CD4-positive, alpha-beta T cell treated with Interleukin-6 for 4 hours (primary cell): ENCODE measurements at places on chromosomes 3 and 15.
A peak's percentile ranks its signal among the peaks of the same experiment; 100 is the strongest.

GRCh38 chr3:111335512-111336303 is 206.3 kb upstream of the CD96 start:
- no peak for DNase-seq

DNA sequence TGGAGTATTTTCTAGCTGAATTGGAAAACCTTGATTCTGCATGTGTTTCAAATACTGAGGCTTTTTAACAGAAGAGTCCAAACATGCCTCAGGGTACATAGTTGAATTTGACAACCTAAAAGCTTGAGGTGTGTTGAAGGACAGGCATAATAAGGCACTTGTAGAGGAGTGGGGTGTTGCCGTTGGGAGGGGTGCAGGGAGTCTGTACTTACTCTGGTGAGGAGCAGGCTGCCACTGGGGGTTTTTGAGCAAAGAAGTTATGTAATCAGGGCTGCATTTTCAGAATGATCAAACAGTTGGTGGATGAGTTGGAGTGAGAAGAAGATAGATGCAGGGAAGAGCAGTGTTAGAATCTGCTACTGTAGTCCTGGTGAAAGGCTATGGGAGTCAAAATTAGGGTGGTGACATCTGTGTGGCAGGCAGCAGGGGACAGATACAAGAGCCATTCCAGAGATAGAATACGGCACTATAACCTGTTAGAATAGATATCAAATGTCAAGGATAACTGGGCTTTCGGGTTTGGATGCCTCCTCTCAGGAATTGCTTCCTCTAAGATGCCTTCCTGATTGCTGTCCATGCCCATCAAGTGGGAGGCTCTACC is 161.6 kb downstream of the GHSR start:
- no peak for DNase-seq

GRCh38 chr3:28590860-28591259 is 242.2 kb upstream of the AZI2 start:
- DNase-seq, result no peak

- DNase-seq, result peak; percentile 37
Observed at GRCh38 chr3:152243721-152244516, 24.8 kb upstream of the MBNL1 start.

GRCh38 chr15:85741021-85741421 is 53.7 kb downstream of the KLHL25 start:
- DNase-seq, result no peak

- DNase-seq, result no peak
Observed at GRCh38 chr15:59636184-59636583, 21.1 kb downstream of the GTF2A2 start.

- DNase-seq, result no peak
Observed at GRCh38 chr3:11195201-11195600, 40.9 kb downstream of the HRH1 start.

DNA sequence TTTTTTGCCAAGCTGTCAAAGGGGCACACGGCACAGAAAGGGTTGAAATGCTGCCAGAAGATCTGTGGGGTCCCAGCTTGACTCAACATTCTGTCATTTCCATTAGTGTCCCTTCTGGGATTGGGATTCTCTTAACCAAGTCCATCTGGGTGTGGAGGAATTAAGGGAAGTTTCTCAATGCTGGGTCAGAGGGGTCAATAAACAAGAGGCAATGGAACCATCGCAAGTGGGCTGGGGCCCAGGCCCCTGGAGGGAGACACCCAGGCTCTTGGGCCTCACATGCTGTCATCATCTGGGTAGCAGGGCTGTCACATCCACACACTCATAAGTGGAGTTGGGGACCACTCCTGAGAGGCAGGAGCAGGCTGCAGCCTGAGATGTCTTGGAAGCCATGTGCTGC is 8.1 kb upstream of the APOD start:
- no peak for DNase-seq

DNA sequence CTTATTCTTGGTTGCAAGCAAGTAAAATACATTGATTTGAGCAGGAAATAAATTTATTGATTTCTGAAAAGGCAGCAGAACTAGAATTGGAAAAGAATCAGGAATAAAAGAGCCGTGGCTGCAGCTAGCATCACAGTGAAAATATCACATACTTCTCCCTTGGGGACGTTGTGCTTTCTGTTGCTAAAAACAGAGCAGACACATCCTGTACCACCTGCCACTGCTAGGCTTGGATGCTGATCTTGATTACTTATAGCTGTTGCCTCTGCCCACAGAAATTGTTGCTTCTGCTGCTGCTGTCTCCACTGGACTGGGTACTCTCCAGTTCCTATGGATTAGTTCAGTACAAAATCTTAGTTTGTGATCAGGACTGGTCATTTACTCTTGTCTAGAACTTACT is 283.8 kb downstream of the C3orf38 start:
- DNase-seq, result no peak

- DNase-seq, result no peak
Observed at GRCh38 chr3:142968319-142969025, 5.0 kb upstream of the PAQR9 start.

- DNase-seq, result no peak
Observed at GRCh38 chr3:83033133-83033532, 1271.7 kb upstream of the GBE1 start.

GRCh38 chr3:4963669-4964570 is 15.3 kb upstream of the BHLHE40 start:
- DNase-seq, result no peak

DNA sequence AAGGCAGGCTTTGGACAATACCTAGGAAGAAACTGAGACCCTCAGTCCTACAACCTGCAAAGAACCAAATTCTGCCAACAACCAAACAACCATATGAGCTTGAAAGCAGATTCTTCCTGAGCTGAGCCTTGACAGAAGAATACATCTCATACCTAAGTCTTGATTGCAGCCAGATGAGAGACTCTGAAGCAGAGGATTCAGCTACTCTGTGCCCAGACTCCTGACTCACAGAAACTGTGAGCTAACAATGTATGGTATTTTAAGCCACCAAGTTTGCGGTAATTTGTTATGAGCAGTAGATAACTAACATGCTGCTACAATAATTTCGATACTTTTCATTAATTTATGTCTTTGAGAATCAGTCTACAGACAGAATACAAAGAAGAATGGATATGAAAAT is 325.1 kb upstream of the CBLB start:
- no peak for DNase-seq

- no peak for DNase-seq
Observed at GRCh38 chr15:27244047-27244446, 273.1 kb downstream of the GABRG3 start.
